ENCODE measurements at places on chromosomes 16 and 17.

GRCh38 chr17:68294617-68295016 lies 3.3 kb downstream of the ARSG start:
- no peak for DNase-seq

DNA sequence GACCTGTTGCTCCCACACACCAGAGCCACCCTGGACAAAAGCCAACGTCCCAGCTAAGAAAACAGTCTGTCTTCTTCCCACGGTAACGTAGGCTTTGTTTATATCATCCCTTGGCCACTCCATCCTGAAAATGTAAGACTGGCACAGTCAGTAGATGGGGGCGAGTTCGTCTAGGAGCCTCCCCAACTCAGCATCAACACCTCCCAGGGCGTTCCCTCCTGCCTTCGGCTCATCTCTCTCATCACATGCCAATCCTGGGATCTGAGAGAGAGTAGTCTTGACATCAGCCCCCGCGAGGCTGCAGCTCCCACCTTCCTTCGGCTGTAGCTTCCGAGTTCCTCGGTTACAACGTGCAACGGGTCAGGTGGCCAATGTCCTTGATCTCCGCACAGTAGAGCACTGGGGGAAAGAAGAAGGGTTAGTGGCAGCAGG lies 894 bp downstream of the RNF227 start:
- DNase-seq: no peak

GRCh38 chr17:7747635-7748071 lies 30.1 kb downstream of the DNAH2 start:
- no peak for DNase-seq

DNA sequence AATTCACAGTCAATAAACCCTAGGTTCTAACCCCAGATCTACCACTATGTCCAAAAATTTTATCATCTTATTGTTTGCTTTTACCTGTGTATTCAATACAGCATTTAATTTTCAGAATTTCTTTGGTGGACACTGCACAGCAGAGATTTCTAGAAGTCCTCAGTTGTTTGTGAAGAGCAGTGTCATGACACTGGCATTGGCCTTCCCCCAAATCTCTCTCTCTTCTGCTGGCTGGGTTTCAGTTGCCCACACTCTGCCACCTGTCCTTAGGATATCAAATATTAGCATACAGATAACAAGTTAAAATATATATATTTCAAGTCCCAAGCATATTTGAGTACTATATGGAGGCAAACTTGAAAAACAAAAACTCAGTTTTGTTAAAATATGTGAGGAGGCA lies 2.0 kb upstream of the THUMPD1 start:
- no peak for DNase-seq

DNA sequence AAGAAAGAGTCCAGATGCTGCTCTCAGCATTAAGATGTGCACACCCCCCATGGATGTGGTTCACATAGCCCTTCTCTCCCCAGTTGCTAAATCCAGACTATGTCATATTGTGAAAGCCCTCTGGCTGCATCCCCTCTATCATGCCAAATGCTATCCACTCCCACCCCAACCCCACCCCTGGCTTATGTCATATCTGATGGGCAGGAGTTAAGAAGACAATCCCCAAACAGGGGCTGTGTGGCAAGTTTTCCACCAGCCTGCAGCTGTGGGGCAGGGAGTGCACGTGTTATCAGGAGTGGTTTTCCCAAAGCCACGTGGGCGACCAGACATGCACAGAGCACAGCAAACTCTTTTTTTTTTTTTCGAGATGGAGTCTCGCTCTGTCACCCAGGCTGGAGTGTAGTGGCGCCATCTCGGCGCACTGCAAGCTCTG lies 10.0 kb downstream of the FAM117A start:
- no peak for DNase-seq

GRCh38 chr16:69364088-69364487 lies 12.5 kb upstream of the TMED6 start:
- no peak for DNase-seq

DNA sequence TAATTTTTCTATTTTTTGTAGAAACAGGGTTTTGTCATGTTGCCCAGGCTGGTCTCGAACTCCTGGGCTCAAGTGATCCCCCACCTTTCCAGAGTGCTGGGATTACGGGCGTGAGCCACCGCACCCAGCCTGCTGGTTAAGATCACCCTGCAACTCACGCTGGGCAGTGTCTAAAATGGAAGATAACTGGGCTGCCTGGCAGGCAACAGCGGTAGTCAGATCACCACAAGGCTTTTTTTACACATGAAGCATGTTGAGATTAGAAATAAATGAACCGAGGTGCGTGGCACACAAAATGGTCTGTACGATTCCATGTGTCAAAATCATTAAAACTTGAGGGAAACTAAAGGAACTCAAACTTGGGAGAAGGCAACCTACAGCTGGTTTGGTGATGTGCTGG lies 26.7 kb downstream of the ZNF276 start:
- DNase-seq: no peak

- DNase-seq: no peak
Observed at GRCh38 chr17:4710693-4711634, 532 bp downstream of the ARRB2 start.

GRCh38 chr16:79097166-79097565 lies 503.4 kb downstream of the MAF start:
- DNase-seq: no peak

DNA sequence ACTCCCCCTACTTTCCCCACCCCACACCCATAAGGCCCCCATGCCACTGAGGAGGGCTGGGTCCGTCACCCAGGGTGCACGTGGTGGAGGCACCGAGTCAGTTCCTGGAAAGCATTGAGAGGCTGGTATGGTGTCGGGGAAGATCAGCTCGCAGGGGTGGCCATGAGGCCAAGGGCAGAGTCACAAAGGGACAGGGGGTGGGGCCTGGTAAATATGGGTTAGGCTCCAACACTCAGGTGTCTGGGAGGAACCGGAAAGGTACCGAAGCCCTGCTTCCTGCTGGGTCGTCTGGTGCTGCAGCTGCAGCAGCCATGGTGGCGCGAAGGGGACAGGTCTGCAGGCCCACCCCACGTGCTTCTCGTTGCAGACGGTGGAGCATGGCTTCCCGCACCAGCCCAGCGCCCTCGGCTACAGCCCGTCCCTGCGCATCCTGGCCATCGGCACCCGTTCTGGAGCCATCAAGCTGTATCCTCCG lies 30.2 kb downstream of the LLGL2 start:
- DNase-seq: no peak

DNA sequence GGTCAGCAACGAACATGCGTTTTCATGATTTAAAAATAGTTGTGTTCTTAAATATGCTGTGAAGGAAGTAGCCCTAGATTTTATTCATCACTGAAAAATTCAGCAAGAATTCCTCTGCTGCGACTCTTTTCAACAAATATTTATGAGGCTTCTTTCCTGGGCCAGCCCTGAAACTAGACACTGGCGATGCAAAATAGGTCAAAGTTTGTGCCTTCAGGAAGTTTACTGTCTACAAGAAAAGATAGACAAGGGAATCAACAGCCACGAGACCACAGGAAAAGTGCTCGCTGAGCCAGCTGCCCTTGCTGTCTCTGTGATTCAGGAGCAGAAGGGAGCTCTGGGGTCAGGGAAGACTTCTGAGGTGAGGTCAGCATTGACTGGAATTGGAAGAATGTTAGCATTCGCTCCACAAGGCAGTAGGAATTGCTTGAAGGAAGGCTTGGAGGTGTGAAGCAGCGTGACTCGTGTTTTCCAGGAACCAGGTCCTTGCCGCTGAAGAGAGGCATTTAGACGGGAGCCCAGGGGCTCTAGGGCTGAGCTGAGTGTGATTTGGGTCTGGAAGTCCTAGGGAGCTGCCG lies 1.9 kb upstream of the RPL26 start:
- no peak for DNase-seq

- DNase-seq: no peak
Observed at GRCh38 chr16:12587170-12587569, 216.5 kb downstream of the CPPED1 start.

GRCh38 chr17:52025236-52025635 lies 133.3 kb downstream of the CA10 start:
- no peak for DNase-seq

DNA sequence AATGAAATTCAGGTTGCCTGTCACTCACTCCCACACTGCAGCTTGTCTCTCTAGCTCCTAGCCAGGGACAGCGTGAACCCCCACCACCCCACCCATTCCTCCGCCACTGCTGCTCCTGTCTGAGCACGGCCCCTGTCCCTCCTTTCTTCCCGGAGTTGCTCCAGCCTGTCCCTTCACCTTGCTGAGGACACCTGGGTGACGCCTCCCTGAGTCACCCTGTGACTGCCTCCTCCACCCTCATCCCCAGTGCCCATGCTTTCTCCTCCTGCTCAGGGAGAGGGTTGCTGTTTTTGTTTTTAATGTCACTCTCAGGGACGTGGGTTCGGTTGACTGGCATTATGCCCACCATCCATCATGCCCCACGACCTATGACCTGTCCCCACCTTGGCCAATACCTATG lies 25.8 kb upstream of the NAT9 start:
- DNase-seq: no peak

GRCh38 chr16:85372627-85373372 lies 240.3 kb upstream of the GSE1 start:
- no peak for DNase-seq

DNA sequence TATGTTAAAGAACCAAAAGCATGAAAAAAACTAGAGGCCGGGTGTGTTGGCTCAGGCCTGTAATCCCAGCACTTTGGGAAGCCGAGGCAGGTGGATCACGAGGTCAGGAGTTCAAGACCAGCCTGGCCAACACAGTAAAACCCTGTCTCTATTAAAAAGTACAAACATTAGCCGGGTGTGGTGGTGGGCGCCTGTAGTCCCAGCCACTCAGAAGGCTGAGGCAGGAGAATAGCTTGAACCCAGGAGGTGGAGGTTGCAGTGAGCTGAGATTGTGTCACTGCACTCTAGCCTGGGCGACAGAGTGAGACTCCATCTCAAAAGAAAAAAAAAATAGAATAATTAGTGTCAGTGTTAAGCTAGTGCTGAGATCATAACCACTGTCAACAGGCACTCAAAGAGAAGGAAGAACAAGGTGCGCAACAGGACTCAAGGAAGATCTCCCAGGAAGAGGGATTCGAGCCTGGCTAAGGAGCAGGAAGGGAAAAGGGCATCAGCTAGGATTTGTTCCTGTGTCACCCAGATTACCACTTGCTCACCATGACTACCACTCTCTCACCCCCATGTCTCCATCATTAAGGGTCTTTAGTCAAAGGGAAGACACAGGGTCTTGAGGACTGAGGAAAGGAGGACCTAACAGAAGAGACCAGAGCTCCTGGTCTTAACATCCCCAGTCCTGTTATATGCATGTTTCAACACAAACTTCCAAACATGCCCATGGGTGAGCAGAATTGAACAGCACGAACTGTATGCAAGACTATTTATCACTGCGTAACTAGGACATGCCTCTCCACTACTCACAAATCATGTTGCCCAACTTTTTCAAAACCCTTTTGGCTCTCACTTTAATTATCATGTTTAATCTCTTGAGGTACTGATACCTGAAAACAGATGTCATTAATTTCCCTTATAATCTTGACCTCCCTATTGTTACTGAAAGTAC lies 88.3 kb upstream of the PLEKHM1 start:
- no peak for DNase-seq

DNA sequence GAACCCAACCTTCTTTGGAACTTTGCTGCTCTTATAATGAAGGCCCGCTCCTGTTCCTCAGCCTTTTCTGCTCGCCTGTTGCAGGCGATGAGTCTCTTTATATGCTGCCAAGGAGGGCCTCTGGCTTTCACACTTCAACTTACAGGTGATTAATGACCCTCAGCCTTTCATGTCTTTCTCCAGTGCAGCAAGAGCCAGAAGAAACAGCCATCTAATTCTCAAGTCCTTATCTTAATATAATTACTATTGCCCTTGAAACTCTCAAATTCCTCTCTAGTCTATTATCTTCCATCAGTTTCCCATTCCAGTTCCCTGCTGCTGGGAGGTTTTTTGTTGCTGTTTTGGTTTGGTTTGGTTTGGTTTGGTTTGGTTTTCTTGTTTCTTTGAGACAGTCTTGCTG lies 121.8 kb upstream of the MED13 start:
- no peak for DNase-seq

DNA sequence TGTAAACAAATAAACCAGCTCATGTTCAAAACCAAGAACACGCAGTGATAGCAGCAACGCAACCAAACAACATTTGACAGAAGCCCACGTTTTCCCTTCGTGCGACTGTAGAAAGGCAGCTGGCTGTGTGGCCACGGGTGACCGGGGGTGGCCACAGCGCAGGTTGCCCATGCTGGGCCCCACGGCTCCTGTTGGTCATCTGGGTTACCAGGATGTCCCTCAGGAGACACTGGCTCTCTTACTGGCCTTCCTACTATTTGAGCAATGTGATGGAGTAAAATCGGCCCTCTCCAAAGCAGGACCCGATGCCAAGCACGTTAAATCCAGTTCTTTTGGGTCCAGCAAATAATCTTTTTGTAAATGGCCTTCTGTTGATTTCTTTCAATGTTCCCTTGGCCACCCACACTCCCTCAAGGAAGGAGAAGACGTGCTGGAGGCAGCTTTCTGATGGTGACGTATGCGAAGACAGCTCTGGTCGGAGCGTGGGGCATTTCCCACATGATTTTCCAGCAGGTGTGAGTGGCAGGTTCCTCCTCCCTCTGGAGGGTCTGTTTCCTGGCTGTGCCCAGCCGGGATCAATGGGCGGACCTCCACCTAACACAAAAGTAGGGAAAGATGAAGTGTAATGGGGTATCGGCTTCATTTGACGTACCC lies 143.1 kb upstream of the CHMP6 start:
- no peak for DNase-seq

DNA sequence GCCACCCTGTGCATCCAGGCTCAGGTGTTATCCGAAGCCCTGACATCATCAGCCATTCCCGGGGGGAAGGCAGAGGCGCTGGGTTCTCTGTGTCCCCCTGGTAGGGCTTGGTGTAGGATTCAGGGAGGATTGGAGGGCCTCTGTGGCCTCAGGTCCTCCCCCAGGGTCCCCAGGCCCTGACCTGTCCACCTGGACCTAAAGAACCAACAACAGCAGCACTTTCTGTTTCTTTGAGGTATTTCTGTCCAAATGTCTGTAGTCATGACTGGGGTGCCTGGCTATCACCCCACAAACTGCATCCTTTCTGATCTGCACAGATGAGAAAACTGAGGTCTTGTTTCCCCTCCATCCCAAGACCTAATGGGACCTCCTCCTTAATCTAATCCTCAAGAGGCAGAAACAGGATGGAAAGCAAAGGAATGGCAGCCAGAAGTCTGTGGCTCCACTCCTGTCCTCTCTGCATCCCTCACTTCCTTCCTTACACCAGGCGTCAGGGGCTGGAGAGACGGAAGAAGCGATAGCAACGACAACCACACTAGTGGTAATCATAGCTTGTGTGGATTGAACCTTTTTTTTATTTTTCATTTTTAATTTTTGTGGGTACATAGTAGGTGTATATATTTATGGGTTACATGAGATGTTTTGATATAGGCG lies 11.8 kb downstream of the NLRC5 start:
- DNase-seq: no peak

All from stimulated activated CD8-positive, alpha-beta memory T cell treated with anti-CD3 and anti-CD28 coated beads, Interleukin-4, amount 100 ng/mL, for 4 hours (primary cell).